DMS79 (cell line): ENCODE measurements at places on chromosomes 11 and 22.

DNA sequence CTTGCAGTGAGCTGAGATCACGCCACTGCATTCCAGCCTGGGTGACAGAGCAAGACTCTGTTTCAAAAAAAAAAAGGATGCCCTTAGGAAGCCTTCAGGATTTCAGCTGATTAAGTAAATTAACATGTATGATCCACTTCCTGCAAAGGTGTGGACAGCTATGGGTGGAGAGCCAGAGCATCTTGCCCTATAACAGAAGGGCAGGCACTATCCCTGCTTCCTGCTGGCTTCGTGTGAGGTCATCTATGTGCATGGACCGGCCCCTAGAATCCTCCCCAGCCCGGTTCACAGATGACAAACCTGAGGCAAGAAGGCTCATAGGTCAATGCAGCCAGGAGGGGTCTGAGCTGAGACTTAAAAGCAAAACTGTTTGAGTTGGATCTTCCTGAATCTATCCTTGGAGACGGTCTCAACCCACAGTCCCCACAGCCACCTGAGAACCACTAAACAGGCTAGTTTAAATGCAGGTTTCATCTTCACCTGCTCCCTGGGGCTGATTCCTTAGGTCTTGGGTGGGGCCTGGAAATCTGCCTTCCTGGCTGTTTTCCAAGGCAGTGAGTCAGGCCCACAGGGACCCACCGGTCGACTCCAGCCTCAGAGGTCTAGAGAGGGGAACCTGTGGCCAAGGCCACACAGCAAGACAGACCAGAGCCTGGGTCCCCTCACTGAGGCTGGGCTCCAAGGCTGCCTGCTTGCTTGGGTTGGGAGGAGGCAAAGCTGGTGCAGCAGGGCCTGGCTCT, 55.2 kb upstream of the MPEG1 start:
- DNase-seq, result no peak

GRCh38 chr11:92920331-92920730, 49.1 kb upstream of the MTNR1B start:
- no peak for DNase-seq

DNA sequence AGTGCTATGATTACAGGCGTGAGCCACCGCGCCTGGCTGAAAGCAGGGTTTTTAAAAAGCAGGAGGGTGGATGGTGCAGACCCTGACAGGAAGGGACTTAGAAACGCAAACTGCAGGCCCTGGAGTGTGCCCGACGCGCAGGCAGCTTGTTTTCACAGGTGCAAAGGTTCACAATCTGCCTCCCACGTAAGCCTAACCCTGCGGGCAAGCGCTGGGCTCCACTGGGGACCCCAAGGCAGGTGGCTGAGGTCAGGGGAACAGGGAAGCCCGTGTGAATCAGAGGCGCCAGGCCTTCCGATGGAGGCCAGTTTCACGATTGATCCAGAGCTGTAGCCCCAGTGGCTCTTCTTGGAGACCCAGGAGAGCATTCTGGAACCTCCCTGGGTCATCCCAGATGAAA, 256.3 kb downstream of the BRD1 start:
- DNase-seq, result no peak

- DNase-seq, result no peak
Observed at GRCh38 chr11:134236834-134237556, 12.5 kb downstream of the VPS26B start.

GRCh38 chr11:33291004-33291777, 34.0 kb downstream of the HIPK3 start:
- DNase-seq, result no peak

- DNase-seq, result no peak
Observed at GRCh38 chr11:65849771-65850216, 8.2 kb downstream of the CFL1 start.

GRCh38 chr11:77303328-77303727, 1.8 kb upstream of the GDPD4 start:
- DNase-seq, result no peak

- no peak for DNase-seq
Observed at GRCh38 chr22:30265823-30266444, 717 bp downstream of the OSM start.
